ENCODE measurements at places on chromosomes 6 and 20.

GRCh38 chr6:49517919-49518318 is 18.2 kb downstream of the GLYATL3 start:
- no peak for DNase-seq

GRCh38 chr6:143673669-143674068 is 4.1 kb upstream of the PHACTR2 start:
- DNase-seq: peak; percentile 70

DNA sequence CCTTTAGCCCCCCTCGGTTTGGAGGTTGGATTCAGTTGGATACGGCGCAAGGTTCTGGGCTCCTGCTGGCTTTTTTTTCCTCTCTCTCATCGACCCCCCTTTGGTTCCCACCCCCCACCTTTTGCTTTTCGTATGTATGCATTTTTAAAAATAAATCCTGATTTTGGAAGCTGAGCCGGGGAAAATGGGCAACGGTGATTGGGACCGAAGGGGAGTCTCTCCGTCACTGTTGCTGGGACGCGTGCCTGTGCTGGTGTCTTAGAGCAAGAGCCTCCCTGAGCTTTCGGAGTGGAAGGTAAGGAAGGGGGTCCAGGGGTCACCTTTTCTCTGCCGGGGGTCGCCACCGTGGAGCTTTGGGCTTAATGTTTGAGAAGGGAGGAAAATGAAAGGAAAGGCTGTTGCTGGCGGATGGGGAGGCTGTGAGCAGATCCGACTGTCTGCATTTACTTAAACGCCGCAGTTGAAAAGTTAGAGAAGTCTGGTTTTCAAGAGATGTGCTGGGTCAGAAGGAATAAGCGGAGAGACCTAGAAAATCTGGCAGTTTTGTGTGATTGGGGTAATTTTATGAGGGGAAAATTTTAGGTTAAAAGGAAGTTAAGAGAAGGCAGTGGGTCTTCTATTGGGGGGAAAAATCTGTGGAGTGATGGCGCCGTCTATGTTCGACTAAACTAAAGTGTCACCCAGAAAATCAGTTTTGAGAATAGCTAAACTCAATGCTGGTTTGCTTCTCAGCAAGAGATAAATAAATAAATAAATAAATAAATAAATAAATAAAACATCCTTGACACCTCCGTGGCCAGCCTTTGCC is 828 bp downstream of the ADGRB3 start:
- no peak for DNase-seq

DNA sequence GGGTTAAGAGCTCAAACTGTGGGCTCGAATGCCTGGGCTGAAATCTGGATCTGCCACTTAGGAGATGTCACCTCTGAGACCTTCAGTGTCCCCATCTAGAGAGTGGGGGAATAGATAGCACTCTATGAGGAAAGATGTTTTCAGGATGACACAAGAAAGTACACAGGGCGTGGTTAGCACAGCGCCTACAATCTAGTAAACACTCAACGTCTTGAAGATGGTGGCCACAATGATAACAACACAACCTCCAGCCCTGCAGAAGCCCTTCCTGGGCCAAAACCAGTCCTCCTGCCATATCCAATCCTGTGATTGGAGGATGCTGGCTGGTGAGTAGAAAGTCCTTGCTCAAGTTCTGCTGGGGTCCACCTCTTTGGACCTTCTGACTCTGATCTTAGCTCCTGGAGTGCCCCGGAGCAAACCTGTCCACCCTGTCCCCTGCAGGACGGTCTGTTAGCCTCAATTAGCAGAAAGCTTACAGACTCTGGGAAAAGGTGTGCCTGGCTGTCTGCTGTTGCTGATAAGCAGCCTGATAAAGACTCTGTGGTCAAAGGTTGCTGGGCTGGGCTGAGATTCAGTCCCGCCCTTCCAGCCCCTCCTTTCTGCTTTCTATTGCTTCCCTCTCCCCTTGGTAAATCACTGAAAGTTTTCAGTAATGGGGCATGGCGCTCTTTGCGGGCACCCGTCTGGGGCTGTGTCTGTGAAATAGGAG is 8.2 kb downstream of the EDN3 start:
- DNase-seq: no peak

DNA sequence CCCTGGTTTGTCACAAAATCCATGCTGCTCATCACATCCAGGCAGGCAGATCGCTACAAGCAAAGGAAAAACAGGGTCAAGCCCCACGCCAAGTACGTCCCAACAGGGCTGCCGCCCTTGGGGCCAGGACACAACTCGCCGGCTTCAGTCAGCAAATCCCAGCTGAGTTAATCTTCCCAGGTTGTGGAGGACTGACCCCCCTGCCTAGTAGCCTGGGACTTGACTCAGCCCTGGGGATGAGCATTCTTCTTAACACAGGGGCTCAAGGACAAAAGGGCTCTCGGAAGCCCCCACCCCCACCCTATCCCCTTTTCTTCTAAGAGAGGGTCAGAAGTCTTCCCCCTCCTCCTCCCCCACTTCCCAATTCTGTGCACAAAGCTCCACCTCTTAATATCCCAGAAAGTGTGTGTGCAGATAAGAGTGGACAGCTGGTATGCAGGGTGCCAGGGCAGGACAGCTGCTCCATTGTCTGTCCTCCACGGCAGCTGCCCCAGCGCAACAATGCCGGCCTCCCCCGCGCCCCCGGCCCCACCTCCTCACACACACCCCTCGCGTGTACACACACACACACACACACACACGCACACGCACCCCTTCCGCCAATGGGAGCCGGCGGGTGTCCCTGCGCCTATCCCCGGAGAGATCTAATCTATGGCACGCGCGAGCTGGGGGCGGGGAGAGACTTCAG is 4.5 kb downstream of the DLL1 start:
- no peak for DNase-seq

- DNase-seq: no peak
Measured at GRCh38 chr20:44074252-44075151, 112.5 kb downstream of the JPH2 start.

DNA sequence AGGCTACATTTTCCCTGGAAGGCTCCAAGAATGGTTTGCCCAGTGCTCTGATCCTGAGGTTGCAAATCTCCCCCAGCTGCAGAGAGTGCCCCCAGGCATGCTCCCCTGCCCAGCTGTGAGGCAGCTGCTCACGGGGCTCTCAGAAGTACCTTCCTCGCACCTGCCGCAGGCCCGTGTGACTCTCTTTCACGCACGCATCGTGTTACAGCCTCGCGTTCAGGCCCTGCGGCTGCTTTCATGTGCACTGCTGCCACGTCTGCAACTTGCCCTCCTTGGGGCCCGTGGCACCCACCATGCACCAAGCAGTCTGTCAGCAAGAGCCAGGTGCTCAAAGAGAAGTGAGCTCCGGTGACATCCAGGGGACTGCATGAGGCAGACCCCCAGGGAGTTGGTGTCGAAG is 28.6 kb upstream of the SPO11 start:
- DNase-seq: no peak

DNA sequence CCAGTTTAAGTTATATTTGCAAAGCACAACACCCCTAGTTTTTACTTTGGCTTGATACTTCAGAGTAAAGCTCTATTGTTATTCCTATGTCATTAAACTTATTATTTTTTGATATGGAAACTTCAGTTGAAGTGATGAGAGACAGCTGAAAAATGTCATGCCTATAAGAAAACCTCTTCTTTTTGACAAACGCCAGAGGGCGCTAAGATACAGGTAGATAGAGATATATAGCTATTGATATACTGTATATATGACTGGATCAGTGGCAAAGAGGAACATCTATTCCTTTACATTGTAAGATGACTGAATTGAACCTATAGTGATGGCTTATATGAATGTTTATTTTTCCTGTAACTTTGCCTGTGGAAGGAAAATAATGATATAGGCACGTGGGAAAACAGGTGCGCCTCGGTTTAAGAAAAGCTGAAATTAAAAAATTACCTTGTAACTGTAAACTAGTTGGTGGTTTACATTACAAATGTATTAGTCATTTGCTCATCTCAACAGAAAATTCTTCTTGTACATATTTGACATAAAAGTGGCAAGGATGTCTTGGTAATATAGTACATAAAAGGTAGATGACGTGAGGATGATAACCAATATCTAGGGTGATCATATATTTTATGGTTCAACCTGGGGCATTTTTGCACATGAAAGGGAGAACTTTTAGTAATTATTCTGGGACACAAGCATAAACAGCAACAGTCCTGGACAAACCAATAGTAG is 74.1 kb downstream of the LAMA4 start:
- peak; percentile 46 for DNase-seq

- DNase-seq: no peak
Measured at GRCh38 chr6:134607411-134607810, 289.5 kb upstream of the SGK1 start.

DNA sequence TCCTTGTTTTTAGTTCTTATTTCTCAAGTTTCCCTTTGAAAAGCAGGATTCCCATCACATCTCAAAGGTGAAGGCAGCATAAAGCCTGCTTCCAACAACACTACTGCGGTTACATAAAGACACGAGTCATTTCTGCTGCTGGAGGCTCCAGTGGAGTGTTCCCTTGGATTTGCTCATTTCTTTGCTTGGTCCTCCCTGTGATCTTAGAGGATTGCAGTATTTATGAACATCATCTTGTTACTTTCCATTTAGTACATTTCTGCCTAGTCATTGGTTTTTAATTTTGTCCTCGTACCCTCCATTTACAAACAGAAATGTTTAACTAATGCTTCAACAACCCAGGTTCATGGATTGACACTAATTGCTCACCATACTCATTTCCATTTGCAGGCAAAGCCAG is 298.8 kb downstream of the ZNF217 start:
- DNase-seq: no peak

- DNase-seq: no peak
Measured at GRCh38 chr6:452301-453067, 60.9 kb downstream of the IRF4 start.

DNA sequence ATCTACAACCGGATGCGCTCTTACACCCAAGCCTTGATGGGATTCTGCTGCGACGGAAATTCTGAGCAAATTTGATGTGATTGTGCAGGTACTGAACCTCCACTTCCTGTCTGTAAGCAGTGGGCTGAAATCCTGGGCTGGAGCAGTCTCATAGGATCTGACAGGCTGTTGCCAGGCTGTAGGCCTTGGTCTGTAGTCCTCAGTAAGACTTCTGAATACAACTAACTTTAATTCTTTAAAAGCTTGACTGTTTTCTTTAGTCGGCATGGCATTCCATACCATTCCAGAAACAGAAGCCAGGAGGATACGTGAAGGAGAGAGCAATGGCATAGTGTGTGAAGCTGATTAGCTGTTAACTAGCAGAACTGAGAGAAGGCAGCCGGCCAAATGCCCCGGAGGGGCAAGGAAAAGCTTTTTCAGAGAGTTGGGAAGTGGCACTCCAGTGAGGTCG is 68.3 kb downstream of the ADTRP start:
- no peak for DNase-seq

GRCh38 chr6:25997921-25998320 is 35.3 kb downstream of the TRIM38 start:
- DNase-seq: no peak

DNA sequence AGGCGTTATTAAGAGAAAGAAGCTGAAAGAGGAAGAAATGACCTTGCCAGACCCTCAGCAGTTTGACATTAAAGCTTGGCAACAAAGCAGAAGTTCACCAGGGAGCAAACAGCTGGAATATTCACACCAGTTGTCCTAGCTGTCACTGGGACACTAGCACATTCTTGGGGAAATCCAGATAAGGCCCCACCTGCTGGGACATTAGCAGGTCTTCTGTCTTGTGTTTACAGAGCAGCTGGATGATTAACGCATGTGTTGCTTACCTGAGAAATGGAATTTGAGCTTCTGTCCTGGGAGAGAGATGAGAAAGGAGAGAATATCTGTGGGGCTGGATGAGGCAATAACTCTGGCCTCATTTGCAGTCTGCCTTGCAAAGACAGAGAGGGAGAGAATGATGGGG is 137.6 kb upstream of the RIN2 start:
- no peak for DNase-seq
